ENCODE measurements at places on chromosomes 16 and 17.

DNA sequence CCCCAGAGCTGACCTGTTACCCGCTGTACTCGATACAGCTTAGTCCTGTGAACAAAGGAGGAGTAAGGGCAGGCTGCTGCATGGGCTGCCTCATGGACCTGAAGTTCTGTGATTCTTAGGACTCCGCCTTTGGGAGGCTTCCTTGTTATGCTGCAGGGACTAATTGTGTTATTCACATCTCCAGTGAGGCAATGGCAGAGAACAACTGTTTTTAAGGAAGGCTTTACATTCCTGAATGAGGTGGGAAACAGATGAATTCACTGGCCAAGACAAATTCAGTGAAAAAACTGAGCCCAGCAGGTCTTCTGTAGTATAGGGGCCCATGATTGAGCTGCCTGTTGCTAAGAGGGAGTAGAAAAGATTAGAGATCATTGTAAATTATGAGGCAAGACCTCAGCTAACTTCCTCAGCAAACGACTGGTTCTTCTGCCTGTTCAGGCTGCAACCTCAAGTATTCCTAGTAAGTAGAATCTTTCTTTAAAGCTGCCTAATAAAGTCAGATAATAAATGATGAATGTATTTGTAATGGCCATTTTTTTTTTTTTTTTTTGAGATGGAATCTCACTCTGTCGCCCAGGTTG, 26.3 kb downstream of the ADORA2B start:
- peaks cover 4% of the 10 kb centered on the region for H3K36me3 ChIP-seq
- H3K27me3 ChIP-seq, result peaks cover 17% of the 10 kb centered on the region
- DNase-seq, result no peak
- H3K4me1 ChIP-seq, result no peaks in the 10 kb centered on the region

GRCh38 chr16:48153774-48154173, 2.0 kb downstream of the ABCC12 start:
- no peak overlapping the region for H3K27ac ChIP-seq
- no peak overlapping the region for H3K4me3 ChIP-seq
- H3K4me1 ChIP-seq, result peaks cover 20% of the 10 kb centered on the region
- no peaks in the 10 kb centered on the region for H3K36me3 ChIP-seq
- no peak for DNase-seq

DNA sequence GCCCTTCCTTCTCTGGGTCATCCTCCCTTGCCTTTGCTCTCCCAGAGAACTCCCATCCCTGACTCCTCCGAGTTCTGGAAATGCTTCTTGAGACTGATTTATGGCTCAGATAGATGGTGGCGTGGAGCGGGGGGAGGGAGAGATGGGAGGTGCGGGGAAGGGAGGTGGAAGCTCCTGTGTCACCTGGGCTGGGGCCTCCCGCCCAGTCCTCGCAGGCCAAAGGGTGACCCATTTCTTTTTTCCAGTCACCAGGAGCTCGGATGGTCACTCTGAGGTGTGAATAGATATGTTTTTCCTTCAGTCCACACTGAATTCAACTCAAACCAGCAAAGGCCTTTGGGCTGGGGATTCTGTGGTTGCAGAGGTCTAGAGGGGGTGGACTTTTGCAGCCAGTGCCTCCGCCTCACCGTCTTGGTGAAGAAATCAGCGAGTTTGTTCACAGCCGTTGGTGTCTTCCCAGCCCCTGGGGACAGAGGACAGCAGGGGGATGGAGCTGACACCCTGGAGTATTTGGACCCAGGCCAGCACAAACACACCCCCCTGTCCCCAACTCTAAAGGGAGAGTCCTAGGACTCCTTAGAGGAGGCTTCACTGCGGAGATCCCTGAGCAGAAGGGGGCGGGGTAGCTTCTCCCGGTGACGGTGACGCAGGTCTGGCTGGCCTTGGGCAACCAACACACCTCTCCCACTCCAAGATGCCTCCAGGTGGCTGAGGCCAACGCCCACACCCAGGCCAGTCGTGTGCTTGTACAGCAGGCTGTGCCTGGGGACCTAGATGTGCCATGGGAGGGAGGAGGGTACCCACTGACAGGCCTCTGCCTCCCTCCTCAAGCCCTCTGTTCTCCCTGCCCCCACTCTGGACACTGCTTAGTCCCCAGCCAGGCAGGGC, 80.6 kb downstream of the AMFR start:
- DNase-seq, result no peak
- no peak overlapping the region for H3K4me3 ChIP-seq
- no peaks in the 10 kb centered on the region for H3K4me1 ChIP-seq
- H3K27ac ChIP-seq, result no peak overlapping the region

GRCh38 chr16:73383195-73383987, 335.5 kb upstream of the ZFHX3 start:
- no peaks in the 10 kb centered on the region for H3K4me1 ChIP-seq
- DNase-seq, result no peak
- no peaks in the 10 kb centered on the region for H3K27me3 ChIP-seq
- no peak overlapping the region for H3K27ac ChIP-seq
- no peak overlapping the region for H3K4me3 ChIP-seq
- no peaks in the 10 kb centered on the region for H3K36me3 ChIP-seq

DNA sequence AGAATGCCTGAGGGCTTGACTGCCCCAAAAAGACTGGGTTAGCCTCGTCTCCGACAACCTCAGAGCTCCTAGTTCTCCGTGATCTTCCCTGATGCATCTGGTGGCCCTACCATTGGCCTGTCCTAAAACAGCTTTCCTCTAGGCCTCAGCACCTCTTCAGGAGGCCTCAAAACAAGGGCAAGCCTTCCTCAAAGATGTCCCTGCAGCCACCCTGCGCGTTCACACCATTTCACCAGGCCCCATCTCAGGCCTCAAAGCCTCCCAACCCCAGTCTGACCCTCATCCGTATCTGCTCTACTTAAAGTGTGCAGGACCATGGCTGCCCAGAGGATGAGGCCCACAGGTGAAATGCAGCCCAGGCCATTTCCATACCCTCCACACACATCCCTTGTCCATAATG, 7.4 kb downstream of the ALOXE3 start:
- no peak overlapping the region for H3K4me3 ChIP-seq
- H3K4me1 ChIP-seq, result peaks cover 7% of the 10 kb centered on the region
- H3K27me3 ChIP-seq, result peaks cover 28% of the 10 kb centered on the region
- no peak overlapping the region for H3K27ac ChIP-seq

Measured in activated CD4-positive, alpha-beta memory T cell treated with anti-CD3 and anti-CD28 coated beads for 36 hours (primary cell).